ENCODE measurements at places on chromosomes 6 and 20.

DNA sequence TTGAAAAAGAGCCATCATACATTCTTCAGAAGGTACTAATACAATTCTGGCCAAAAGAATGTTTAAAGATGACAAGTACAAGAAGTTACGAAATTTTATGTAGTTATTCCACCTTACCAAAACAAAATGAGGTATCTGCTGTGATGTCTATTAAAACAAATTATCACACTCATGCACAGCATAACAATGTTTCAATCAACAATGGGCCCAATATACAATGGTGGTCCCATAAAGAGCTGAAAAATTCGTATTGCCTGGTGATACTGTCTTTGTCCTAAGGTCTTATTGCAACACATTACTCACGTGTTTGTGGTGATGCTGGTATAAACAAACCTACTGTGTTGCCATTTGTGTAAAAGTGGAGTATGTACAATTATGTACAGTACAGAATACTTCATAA, 3.6 kb upstream of the NUP153 start:
- DNase-seq, result no peak

DNA sequence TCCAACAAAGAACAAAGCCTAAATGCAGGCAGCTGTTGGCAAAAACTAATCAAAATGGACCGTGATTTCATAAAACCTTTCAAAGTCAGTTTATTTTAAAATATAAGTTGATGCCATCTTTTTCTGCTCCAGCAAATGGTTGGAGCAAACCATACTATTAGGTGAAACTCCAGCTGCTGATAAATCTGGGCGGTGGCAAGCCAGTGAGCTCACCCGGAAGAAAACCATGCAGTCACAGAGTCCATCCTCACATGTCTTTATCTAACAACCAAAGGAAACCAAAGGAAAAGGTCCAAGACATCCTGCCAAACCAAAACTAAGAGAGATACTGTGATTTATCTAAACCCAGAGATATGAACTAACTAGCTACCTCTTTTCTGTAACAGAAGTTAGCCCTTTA, 72.6 kb downstream of the HIVEP2 start:
- DNase-seq, result no peak

GRCh38 chr6:13924949-13925881, at the start of gene RNF182:
TSS of gene RNF182 (plus strand) at chr6:13924952. CDS start at chr6:13977120, 52,168 bp downstream.
- no peak for DNase-seq

DNA sequence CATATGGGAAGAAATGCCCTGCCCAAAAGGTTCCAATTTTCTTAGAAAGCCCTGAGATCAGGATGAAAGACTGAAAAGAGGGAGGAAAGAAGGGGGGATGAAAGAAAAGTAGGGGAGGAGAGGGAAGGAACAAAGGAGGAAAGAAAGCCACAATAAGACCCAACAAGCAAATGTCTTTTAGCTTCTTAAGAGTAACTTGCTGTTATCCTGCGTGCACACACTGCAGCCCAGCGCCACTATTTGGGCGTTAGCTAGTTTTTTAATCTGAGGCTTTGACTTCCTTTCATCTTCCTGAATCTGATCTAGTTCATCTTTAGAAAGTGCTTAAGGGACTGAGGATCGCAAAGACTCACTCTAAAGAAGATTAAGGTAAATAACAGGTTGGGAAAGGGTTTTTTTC, 77.4 kb upstream of the HDDC2 start:
- DNase-seq, result no peak

DNA sequence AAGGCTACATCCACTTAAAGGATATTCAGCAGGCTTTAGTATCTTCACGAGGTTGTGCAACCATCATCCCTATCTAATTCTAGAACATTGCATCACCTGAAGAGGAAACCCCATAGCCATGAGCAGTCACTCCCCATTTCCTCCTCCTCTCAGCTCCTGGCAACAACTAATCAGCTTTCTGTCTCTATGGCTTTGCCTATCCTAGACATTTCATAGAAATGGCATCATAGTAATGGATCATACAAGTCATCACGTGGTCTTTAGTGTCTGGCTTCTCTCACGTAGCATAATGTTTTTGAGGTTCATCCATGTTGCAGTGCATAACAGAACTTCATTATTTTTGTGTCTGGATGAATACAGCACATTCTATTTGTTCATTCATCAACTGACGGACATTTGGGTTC, 20.5 kb downstream of the SNAI1 start:
- no peak for DNase-seq

GRCh38 chr6:23111984-23112383, 542.6 kb downstream of the HDGFL1 start:
- DNase-seq, result no peak

- no peak for DNase-seq
Observed at GRCh38 chr6:90835596-90836212, 248.8 kb upstream of the MAP3K7 start.

DNA sequence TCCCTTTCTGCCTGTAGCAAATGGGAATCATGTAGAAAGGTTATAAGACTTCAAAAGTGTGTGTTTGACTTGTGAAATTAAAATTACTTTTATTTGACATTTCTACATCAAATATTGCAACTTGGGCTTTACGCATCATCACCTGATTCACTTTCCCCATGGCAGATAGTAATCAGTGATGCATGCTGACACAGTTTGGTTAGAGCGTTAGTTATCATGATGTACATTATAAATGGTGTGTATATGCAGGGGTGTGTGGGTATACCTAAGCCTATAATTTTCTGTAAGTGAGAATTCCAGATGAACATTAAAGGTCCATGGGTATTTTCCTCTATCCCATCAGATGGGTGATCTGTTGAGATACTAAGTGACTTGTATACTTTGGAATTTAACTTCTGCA, 141.5 kb downstream of the KLHL32 start:
- DNase-seq, result no peak

- DNase-seq, result no peak
Observed at GRCh38 chr6:20790032-20790791, 256.0 kb downstream of the CDKAL1 start.

DNA sequence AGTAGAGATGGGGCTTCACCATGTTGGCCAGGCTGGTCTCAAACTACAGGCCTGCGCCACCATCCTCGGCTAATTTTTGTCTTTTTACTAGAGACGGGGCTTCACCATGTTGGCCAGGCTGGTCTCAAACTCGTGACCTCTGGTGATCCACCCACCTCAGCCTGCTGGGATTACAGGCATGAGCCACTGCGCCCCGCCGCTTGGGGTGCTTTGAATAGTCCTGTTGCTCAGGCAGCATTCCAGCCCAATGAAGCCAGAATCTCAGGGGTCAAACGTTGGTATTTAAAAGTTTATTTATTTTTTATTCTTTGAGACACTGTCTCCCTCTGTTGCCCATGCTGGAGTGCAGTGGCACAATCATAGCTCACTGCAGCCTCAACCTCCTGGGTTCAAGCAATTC, 11.3 kb downstream of the MOCS3 start:
- no peak for DNase-seq

DNA sequence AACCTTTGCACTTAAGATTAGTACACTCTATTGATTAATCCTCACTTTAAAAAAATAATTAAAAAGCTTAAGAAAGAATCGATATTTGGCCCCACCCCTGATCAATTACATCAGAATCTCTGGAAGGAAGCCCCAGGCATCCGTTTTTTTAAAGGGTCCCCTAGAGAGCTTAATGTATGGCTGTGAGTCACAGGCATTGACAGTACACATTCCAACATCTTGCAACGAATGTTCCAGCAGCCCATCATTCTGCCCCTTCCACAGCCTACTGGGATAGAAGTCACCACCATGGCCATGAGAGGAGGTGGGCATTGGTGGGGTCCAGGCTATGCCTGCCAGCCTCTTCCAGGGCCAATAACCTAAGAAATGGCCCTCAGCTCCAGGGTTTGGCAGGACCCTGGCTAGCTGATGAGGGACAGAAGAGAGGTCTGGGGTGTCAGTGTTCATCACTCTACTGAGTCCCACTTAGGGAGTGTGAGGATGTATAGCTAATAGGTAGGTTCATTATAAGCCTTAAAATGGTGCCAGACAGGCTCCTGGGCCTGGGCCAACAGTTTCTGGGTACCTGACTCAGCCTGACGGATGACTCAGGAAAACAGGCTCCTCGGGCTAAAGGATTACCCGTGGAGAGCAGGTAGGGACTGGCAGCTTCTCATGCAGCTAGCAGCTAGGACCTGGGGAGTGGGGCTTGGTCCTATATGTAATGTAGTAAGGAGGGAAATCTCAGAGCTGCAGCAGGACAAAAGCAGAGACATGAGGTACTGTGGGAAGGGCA, 40.4 kb downstream of the MDGA1 start:
- no peak for DNase-seq

GRCh38 chr6:22774129-22774528, 204.8 kb downstream of the HDGFL1 start:
- DNase-seq, result no peak

GRCh38 chr6:96899451-96899998, 1.8 kb upstream of the NDUFAF4 start:
- no peak for DNase-seq

DNA sequence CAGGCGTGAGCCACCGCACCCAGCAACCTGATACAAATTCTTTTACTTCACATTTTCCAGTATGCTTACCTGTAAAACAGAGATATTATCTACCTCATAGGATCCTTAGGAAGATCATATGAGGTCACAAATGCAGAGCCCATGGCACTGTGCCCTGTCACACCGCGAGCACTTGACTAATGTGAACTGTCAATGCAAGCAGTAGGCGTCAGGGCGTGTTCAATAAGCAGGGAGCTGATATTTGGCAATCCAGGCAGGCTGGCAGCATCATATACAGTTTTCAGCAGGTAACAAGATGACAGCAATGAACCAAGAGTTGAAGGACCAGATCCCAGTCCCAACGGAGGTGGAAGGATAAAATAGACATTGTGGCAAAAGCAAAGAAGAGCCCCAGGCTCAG, 14.6 kb upstream of the ARID1B start:
- DNase-seq, result no peak

GRCh38 chr20:61798632-61799031, 267.0 kb downstream of the TAF4 start:
- DNase-seq, result no peak

DNA sequence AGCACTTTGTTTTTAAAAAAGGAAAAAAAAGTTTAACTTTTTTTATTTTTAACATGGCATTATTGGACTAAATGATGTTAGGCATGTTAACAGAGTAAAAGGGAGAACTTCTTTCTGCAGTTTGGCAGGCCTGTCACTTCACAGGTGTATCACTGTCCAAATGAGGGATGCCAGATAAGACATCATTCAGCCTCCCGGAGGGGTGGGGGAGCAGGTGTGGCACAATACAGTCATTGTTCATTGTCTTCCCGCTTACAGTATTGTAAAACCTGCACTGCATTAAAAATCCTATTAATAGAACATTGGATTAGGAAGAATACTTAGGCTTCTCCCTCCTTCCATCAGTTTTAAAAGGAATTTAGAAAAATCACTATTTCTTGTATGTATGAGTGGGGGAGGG, 80.7 kb downstream of the CARMIL1 start:
- DNase-seq, result no peak

- no peak for DNase-seq
Observed at GRCh38 chr6:119312875-119313338, 36.7 kb downstream of the MAN1A1 start.

- DNase-seq, result no peak
Observed at GRCh38 chr20:38125157-38126056, 39.7 kb downstream of the TGM2 start.

DNA sequence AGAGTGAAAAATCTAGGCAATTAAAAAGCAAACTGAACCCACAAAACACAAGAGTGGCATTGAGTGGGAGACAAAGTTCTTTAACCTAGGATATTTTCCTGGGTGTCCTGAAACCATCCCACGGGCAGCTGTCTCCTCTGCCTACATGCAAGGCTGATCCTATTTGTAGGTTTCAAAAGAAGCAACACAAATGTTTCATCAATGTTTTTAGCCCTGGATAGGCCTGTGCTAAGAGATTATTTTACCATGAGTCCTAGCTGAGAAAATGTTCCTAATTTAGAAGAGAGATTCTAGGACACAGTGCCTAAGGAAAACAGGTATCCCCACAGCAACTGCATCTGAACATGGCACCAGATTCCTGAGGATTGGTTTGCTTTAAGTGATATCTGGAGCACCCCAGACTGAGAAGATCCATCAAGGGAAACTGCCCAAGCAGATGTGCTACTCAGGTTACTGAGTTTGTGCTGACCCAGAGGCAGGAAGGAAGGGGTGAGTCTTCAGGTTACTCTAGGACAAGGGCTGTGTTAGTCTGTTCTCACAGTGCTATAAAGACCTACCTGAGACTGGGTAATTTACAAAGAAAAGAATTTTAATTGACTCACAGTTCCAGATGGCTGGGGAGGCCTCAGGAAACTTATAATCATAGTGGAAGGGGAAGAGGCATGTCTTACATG, 111.6 kb upstream of the UST start:
- no peak for DNase-seq

DNA sequence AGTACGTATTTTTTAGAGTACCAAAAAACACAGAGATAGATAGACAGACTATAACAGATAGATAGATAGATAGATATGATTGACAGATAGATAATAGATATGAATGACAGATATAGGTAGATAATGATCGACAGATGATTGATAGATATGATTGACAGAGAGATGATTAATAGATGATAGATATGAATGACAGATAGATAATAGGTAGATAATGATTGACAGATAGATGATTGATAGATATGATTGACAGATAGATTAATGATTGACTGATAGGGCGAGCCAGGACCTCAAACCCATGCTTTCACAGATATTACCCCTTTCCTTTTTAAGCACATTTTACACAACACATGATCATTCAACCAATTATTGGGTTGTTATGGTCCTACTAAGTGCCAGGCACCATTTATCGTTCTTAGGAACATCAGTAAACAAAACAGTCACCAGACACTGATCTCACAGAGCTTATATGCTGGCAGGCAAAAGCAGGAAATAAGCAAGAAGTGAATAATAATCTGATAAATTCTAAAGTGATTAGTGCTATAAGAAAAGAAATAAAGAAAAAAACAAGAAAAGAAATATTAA, 11.6 kb downstream of the MAFB start:
- DNase-seq, result no peak

GRCh38 chr6:17935188-17936149, 52.0 kb downstream of the KIF13A start:
- no peak for DNase-seq

- no peak for DNase-seq
Observed at GRCh38 chr6:154989448-154989847, 5.7 kb upstream of the TIAM2 start.

- no peak for DNase-seq
Observed at GRCh38 chr6:93417421-93418013, 1.8 kb downstream of the EPHA7 start.

- no peak for DNase-seq
Observed at GRCh38 chr6:13638626-13639025, 23.5 kb downstream of the NOL7 start.

DNA sequence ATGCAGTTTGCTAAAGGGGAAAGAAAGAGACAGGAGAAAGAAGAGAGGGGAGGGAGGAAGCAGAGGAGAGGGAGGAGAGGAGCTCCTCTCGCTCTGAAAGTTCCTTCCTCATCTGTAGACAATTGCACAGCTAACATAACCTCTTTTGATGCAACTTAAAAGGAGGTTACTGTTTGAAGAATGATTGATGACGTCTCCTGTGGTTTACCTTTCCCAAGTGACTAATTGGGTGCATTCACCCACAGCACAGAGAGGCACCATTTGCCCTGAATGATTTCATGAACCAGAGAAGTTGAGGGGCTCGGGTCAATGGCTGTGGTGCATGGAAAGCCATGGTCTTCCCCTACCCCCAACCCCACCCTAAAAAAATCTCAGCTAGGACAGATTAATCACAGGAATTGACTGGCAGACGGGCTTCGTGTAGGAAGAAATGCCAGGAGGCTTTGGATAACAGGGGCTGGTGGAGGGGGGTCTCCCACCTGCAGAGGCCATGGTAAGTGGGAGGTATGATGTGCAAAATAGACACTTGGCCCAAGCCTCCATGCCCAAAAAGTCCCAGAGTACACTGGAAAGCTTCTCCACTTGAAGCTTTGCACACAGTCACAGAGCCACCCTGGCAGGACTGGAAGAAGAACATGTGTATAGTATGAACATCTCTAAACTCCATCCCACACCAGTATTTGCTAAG, 213.7 kb downstream of the ANKRD60 start:
- DNase-seq, result no peak

Data from stimulated activated CD8-positive, alpha-beta memory T cell treated with anti-CD3 and anti-CD28 coated beads, Interleukin-15, amount 100 ng/mL, for 1 hour (primary cell).